ENCODE measurements at places on chromosomes 3 and 15.

- DNase-seq = peak; percentile 61
These were observed 42.2 kb upstream of the PLCL2 start for GRCh38 chr3:16842272-16843270.

- DNase-seq = no peak
These were observed 1.4 kb downstream of the DOCK3 start for GRCh38 chr3:50676031-50676705.

GRCh38 chr3:59904296-59904695 is 854.5 kb upstream of the CFAP20DC start:
- no peak for DNase-seq

DNA sequence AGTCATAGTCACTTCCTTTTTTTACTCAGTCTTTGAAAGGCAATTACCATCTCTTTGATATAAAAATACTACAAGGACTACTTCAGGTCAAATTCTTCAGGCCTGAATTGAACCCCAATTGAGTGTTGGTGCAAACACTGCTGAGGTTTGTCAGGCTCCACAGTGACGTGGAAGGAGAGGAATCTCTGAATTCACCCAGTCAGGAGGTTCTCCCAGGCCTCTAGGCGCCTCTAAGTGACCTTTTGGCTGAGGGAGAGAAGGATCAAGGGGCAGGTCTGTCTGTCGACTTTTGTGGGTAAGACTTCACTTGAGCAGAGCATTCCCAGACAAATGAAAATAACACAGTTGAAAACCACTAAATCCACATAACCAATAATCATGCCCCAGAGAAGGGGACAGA is 227.6 kb upstream of the CHRNA7 start:
- no peak for DNase-seq

GRCh38 chr3:103873021-103873420 is 1438.2 kb downstream of the ZPLD1 start:
- no peak for DNase-seq

DNA sequence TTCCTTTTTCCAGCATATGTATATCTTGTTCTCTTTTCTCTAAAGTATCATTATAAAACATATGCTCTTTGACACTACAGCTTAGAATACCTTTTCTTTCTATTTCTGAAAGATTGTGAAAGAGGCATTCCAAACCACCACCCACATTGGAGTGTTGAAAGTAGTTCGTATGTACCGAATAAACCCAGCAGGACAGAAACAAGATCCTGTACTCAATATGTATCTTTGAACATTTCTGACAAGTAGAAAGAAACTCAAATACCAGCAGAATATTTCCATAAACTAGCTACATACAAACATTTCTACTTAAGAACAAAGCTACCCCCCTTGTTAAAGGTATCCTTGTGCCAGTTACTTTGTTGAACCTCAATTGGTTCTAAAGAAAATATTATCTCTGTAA is 415.3 kb upstream of the ALCAM start:
- DNase-seq = no peak

GRCh38 chr3:25555695-25556437 is 108.8 kb downstream of the TOP2B start:
- DNase-seq = no peak

DNA sequence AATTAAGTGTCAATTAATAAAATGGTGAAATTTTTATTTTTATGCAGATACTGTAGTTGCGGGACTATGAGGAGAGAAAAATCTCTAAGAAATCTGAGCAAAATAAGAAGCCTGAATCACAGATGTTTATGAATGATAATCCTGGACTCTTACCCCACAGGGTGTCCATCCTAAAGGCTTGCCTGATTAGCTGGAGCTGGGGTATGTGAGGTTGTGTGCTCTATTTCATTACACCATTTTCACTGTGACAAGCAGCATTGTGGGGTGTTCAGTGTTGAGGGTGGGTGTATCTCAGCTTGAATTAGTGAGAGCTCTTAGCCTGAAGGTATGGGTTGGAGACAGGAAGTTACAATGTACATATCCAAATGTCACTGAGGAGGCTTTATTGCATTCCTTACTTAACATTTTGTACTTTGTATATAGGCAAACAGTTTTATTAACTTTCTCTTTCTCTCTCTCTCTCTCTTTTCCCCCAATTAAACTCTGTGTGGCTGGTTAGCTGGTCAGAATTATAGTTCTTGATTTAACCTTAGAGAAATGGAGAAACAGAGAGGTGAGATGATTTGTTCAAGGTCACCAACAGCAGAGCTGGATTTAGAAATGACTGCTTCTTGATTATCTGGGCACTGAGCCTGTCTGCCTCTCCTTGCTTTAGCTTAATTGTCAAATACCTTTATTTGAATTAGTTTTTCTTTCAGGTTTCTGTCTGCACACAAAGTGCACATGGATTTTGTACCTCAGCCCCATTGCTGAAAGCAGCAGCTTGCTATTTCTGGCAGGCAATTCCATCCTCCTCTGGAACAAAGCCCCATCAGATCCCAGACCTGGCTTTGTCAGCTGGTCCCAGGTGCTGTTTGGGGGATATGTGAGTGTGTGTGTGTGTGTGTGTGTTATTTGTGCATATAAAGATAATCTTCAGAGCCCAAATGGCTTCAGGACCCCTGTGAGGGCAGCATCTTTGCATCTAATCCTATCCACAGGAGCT is 35.8 kb downstream of the GJD2 start:
- DNase-seq = no peak

DNA sequence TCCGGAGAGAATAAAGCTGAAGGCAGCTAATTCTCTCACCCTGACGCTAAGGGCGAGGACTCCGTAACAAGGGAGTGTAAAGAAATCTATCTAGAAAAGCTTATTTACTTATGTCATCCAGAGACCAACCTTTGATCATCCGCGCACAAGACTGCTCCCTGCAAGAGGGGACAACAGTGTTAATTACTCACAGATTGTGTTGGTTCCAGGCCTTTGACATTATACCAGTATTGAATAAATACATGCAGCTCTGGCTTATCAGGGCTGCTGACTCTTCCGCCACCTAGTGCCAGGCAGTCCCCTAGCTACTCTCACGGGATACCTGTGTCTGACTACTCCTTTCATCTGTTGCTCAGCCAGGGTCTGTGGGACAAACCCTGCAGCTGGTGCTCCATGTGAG is 211.7 kb downstream of the DTWD1 start:
- DNase-seq = no peak

DNA sequence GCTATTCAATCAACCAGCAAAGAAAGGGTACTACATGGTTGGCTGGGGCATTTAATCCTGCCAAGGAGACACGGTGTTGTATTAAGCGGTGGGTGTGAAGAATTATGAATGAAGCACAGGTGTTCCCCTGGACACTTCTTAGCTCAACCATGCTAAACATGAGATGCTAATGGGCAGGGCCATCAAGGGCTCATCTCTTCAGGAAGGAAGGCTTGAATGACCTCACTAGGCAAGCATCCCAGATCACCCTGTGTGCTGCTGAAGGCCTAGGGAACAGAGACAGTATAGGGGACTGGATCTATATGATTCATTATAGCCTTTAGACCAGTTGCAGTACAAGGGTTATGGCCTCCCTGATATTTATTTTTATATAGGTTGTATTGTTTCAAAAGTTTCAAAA is 221.3 kb upstream of the SLCO3A1 start:
- DNase-seq = no peak

GRCh38 chr15:80854104-80854503 is 74.9 kb downstream of the CEMIP start:
- no peak for DNase-seq

GRCh38 chr3:22439626-22440025 is 688.6 kb upstream of the ZNF385D start:
- no peak for DNase-seq

DNA sequence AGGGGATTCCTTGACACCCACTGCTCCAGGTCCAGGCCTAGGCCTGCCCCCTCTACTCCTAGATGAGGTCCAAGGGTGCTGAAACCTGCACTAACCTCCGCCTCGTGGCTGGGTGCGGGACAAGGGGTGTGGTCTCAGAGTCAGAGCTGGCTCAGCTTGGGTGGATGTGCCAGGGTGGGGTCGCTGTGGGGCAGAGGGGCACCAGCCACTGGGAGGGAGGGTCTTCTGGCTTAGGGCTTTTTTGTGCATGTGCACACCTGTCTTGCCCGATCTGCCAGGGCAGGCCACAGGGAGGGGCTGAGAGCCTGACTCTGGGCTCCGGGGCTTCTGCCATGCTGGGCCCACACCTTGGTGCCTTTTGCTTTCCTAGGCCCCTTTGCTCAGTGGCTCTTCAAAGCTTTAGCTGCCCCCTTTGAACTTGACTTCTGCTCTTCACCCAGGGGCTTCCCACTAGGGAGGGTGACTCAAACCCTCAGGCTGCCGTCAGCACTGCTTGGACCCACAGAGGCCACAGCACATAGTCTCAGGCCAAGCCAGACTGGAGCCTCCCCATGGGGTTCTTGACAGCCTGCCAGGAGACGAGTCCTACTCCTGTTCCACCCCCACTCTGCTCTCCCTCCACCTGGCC is 73.0 kb downstream of the KLF13 start:
- no peak for DNase-seq

- DNase-seq = no peak
These were observed 140.9 kb downstream of the FAM43A start for GRCh38 chr3:194826594-194826993.

GRCh38 chr15:77578641-77579372 is 53.9 kb downstream of the LINGO1 start:
- no peak for DNase-seq

GRCh38 chr15:94670438-94671034 is 439.2 kb downstream of the MCTP2 start:
- no peak for DNase-seq

All from activated T-helper 1 cell treated with Interleukin-2 at 50 U/mL for 16 hours (primary cell).